DMS53 (cell line): ENCODE measurements at places on chromosomes 6 and 20.

DNA sequence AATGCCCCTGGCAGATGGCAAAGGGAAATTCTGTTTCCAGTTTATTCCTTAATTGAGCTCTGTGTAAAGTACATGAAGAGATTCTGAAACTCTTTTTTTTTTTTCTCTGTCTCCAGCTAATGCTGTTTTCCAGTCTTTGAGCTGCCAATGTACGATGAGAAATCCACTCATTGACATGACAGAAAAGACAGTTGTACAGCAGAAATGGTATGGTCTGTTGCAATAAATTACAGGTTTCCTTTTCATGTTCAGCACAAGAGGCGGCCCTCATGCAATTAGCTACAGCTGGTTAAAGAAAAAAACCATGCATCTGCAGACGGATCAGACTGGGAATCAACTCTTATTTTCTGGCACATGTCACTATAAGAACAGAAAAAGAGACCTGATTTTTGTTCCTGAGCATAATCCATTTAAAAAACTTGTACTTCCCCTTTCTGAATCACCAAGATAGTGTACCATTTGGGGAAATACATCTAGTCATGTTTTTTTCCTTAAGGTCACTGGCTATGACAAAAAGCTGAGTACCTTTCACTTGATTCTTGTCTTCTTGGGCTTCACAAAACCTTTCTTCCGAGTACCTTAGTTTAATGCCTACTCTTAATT lies 289.8 kb upstream of the PREP start:
- DNase-seq = no peak

GRCh38 chr6:129105035-129105434 lies 222.1 kb downstream of the LAMA2 start:
- no peak for DNase-seq

- no peak for DNase-seq
These were observed 732.2 kb downstream of the CBLN4 start for GRCh38 chr20:55273149-55273548.

- no peak for DNase-seq
These were observed 16.9 kb upstream of the GOPC start for GRCh38 chr6:117619178-117619577.

DNA sequence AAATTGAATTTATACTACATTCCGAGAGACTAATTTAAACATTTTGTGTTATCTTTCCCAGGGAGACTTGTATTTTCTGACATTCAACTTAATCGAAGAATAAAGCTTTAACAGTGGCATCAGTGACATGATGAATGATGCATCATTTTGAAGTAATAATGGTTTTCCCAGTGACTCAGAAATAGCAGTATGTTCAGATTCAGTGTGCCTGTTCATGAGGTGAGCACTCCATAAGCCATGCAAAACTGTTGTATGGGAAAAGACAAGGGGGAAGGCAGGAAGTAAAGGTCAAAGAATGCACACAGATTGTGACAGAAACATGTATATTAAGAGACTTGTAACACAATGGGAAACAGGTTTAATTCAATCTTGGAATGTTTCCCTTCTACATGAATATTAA lies 1348.2 kb upstream of the GJE1 start:
- no peak for DNase-seq
